Stimulated activated CD8-positive, alpha-beta memory T cell treated with anti-CD3 and anti-CD28 coated beads, Interleukin-4, amount 100 ng/mL, for 4 hours (primary cell): ENCODE measurements at places on chromosomes 13 and 19.

DNA sequence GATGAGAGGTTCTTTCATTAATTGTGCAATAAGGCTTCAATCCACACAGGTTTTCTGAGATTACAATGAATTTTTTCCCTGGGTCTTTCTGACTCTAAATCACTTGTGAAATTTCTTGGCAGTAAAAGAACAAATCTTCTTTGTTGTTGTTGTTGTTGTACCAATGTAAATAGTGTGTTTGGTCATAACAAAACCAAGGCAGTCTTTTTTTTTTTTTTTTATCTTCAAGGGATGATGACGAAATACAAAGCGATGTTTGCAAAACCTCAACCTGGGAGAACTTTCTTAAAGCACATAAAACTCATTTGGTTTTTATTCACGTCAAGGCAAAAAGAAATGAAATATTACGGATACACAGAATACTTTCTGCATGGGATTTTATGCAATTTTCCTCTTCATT lies 462.0 kb downstream of the LIG4 start:
- no peak for DNase-seq

DNA sequence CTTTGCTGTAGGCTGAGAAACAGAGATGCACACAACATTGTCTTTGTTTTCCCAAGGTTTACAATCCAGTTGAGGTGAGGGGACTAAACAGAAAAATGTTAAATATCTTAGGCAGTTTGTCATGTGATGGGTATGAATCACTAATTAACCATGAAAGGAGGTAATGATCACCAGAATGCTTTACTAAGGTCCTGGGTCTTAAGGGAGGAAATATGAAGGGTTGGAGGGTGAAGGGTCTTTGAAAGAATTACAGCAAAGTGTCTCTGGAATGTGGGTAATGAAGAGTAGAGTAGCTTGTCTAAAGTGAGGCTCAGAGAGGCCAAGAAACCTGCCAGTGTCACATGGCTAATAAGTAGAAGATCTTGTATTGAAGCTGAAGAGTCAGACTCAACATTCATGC lies 19.0 kb downstream of the BIVM start:
- DNase-seq, result no peak

GRCh38 chr13:97780486-97780885 lies 173.0 kb upstream of the IPO5 start:
- DNase-seq, result no peak

GRCh38 chr19:57946316-57946715 lies 1.2 kb downstream of the ZNF256 start:
- no peak for DNase-seq

- DNase-seq, result no peak
Observed at GRCh38 chr13:47005756-47006414, 109.0 kb upstream of the HTR2A start.

DNA sequence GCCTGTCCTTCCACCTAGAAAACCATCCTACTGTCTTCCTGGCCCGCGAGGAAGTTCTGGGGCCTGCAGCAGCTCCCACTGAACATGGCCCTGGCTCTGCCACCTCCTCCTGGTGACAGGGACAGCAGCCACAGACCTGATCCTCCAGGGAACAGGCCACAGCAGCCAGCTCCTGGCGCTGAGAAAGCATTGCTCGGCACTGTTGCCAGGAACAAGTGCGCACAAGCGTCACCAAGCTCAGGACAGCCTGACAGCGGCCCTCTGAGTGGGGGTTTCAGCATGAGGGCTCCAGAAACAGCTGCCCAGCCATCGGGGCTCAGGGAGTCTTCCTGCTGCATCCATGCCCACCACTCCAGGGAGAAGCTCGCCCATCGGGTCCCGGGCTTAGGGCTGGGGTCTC lies 21.9 kb downstream of the AP3D1 start:
- DNase-seq, result no peak

GRCh38 chr19:48887861-48888612 lies 10.5 kb downstream of the TULP2 start:
- DNase-seq, result no peak

DNA sequence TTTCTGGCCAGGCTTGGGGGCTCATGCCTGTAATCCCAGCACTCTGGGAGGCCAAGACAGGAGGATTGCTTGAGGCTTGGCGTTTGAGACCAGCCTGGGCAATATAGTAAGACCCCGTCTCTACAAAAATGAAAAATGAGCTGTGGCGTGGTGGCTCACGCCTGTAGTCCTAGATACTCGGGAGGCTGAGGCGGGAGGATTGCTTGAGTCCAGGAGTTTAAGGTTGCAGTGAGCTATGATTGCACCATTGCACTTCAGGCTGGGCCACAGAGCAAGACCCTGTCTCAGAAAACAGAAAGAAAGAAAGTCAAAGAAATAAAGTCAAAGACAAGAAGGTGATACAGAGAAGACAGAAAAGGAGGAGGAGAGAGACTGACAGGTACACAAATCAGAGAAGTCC lies 2.5 kb upstream of the CACNG6 start:
- DNase-seq, result no peak

- no peak for DNase-seq
Observed at GRCh38 chr13:26442541-26442940, 114.9 kb upstream of the WASF3 start.

- no peak for DNase-seq
Observed at GRCh38 chr19:33690378-33691029, 68.8 kb downstream of the CHST8 start.
